Caki2 (cell line): ENCODE measurements at places on chromosomes 7 and 10. TPM values are rescaled to one million over a fixed set of nuclear protein-coding genes. Genes with fewer than 3 reads are reported as not detected.
A peak's percentile ranks its signal among the peaks of the same experiment; 100 is the strongest.

GRCh38 chr10:32971536-32972091 is 13.6 kb upstream of the ITGB1 start:
- peak; percentile 94 for DNase-seq

- no peak for DNase-seq
Measured at GRCh38 chr10:5076615-5077014, 17.6 kb upstream of the AKR1C3 start.

DNA sequence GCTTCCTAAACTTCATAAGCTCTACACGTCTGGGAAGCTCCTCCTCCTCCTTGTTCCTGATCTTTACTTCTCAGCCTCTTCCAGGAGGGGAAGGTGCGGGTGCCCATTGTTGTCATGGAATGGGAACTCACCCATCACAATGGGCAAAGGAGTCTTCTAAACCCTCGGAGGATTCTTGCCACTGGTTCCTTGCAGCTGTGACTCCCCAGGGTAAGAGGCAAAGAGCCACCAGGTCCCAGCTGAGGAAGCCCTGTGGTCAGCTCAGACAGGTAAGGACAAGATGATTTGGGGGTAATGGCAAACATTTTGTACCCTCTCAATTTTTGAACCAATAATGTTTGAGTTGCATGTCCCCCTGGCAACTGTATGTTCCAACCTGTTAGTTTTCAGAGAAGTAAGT is at the start of gene TEX36:
TSS of gene TEX36 (minus strand) at position 101 of the 400 bp plus-strand sequence. CDS start 174 bp downstream, outside the sequence.
- no peak for DNase-seq

- DNase-seq: no peak
Measured at GRCh38 chr7:50754241-50754640, 28.5 kb downstream of the GRB10 start.

GRCh38 chr7:102834999-102835398 is 77.8 kb upstream of the LRRC17 start:
- DNase-seq: peak; percentile 61

DNA sequence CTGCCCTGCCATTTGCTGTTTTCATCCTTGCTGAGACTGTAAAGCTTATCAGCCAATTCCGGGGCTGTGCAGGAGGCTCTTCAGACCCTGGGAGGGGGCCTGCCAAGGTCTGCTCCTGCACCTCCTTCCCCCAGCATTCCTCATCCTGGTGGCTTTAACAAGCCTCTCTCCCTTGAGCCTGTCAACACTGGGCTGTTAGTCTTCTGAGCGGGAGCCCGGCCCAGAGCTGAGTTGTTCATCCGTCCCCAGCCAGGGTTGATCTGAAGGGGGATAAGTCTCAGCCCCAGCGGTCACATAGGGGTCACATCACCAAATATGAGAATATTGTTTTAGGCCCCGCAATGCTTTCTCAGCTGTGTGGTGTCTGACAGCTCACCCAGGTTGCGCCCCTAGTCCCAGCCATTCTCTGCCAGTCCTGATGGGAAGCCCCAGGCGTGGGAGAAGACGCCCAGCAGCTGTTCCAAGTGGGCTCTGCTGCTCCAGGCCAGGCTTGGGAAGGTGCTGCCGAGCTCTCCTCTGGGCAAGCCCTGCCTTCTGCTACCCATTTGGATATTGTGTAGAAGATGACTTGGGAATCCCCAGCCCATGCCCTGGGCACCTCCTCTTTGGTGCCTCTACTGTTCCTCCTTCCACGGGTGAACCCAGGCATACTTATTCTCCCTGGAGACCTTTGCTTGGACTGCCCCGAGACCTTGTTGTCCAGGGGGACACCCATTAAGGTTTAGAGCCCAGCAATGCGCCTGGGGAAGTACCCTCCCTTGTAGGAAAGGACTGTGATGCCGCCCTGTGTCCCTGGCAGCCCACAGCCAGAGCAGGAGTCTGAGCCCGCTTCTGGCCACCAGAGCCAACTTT is 23.5 kb upstream of the TRIM8 start:
- DNase-seq: no peak

GRCh38 chr10:121822724-121823123 is 105.1 kb downstream of the ATE1 start:
- no peak for DNase-seq

DNA sequence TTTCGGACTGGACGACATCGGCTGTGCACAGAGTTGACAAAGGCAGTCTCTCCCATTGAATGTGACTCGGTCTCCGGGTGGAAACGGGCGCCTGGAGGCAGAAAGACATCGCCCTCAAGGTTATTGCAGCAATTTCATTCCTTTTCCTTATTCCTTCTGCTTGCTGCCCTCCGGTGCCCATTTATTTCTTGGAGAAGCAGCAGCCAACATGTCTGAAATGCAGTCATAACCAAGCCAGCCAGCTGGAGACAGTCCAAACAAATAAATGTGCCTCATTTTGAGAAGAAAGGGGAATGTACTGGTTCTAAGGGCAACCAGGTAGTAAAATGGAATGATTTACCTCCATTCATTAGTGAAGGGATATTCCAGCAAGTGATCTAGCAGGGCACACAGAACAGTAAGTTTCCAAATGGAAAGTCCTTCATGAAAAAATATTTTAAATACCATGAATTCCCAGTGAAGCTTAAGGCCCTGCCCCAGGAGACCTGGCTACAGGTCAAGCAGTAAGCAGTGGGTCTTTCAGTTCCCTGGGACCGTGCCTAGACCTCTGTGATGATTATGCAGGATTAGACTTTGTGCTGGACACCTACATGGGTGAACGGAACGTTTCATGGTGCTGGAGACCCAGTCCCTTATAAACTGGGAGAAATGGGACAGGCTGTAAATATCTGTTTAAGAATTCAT is 86.6 kb downstream of the ABLIM1 start:
- DNase-seq: peak; percentile 26

DNA sequence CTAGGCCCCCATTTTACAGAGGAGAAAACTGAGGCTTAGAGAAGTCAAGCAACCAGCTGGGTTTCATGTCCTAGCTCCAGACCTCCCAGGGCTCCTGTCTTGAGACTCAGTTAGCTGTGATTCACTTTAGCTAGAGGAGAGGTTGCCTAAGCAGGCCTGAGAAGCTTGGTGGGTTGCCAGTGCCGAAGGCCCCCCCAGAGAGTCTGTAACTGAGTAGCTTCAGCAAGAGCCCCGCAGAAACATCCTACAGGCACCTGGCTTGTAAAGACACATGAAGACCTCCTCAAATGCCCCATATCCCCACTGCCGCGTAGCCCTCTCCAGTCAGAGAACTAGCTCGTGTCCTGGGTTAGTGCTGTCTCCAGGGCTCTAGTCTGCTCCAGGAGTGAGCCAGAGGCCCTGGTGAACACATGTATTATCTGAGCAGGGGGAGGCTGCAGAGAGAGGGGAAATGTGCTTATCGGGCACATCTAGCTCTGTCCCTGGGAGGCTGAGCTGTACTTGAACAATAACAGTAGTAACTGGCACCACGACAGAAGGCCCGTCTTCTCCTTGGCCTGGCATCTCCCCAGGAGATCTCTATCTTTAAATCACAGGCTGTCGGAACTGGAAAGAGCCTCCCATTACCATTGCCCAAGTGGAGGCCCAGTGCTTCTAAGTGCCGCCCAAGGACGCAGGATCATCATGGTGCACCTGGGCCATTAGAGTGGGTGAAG is 28.9 kb downstream of the UNC5B start:
- DNase-seq: no peak

DNA sequence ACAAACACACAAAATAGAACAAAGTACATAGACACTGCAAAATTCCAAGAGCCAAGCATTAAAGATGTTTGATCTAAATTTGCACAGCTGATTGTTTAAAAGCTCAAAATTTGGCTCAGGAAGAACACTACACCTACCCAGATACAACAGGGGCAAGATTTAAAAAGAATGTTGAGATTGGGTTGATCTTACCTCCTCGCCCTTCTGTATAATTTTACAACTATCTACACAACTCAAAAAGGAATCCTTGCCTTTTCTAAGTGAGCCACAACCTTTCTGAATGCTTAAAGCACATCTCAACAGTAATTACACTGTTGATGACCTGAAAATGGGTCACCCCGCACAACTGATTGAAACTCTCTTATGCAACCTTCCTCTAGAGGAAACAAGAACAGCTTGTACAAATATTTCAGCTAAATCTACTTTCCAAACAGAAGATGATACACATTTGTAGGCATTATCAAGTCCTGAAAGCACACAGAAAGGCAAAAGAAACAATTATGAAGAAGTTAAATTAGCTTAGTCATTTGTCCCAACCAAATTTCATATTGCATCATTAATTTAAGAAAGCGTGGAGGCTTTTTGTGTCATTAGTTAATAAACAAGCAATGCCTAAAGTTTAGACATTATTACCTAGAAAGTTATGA is 75.5 kb downstream of the UBE2H start:
- DNase-seq: no peak

DNA sequence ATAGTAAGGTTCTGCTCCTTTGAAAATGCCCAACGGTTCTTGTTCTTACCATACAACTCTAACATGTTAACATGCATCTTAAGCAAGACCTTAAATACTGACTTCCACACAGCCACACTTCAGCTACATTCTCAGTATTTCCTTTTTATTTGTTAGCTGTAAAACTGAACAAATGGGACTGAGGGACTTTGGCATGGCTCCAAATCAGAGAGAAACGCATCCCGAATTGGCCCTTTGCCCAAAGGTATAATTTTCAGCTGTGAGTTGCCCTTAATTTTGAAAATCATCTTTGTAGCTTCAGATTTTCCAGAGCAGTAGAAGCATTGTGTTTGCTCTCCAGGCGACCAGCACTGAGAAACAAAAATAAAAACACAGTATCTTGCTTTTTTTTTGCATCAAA is 56.4 kb downstream of the NEUROD6 start:
- no peak for DNase-seq

- no peak for DNase-seq
Measured at GRCh38 chr7:109549471-109550193, 980.0 kb downstream of the DNAJB9 start.

- no peak for DNase-seq
Measured at GRCh38 chr7:36366005-36366717, 23.5 kb upstream of the ANLN start.

EEPD1 gene
- 73.6 and 91.9 TPM in 2 replicates for total RNA-seq

CAV2 gene
- total RNA-seq: 191 and 199 TPM in 2 replicates

FOXI2 gene
- total RNA-seq: not detected in 2 replicates

EPHB6 gene
- total RNA-seq: 4.0 and 6.5 TPM in 2 replicates

BHLHA15 gene
- not detected in 2 replicates for total RNA-seq
